ENCODE measurements at places on chromosomes 5 and 9.

DNA sequence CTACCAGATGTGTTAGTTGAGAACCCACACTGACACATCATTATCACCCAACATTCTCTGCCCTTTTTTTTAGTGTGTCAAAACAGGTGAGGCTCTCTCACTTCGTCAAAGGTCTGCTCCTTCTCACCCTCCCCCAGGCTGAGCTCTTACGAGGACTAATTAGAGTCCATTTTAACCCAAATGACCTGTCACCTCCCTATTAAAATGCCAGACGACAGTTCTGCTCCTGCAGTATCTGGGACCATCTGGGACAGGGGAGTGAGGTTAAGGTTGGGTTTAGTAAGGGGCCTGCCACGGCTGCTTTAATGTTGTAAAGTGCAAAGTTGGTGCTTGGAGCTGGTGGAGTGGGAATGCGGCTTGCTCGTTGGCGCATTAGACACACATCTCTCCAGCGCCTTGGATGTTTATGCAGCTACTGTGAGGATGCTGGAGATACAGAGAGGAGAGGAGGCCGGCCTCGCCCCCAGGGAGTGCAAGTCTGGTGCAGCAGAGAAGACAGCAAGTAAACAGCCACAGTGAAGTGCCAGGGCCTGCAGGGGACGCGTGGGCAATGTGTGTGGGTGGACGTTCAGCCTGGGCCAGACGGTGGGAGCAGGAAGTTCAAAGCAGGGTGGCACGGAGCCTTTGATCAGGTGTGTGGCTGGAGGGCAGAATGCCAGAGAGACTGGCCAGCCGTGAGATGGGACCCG lies 96.2 kb downstream of the C9orf50 start:
- no peak for DNase-seq

GRCh38 chr9:4555236-4555635 lies 65.0 kb downstream of the SLC1A1 start:
- no peak for DNase-seq

GRCh38 chr5:154977409-154977808 lies 36.1 kb upstream of the KIF4B start:
- no peak for DNase-seq

DNA sequence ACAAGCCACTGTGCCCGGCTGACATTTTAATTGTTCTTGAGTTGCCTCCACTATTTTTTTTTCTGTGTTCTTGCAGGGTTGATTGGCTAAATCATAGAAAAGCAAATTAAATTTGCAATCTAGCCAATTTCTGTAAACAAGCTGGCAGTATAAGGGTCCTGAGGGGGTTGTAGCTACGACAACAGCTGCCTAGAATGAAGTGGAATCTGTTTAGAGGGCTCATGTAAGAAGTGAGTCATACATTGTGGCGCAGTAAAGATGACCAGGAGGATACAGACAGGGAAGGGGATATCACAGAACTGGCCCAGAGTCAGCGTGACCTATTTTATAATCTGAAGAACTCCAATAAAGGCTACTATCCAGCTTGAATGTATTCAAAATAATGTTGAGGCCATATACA lies 82.2 kb upstream of the TLE1 start:
- no peak for DNase-seq

DNA sequence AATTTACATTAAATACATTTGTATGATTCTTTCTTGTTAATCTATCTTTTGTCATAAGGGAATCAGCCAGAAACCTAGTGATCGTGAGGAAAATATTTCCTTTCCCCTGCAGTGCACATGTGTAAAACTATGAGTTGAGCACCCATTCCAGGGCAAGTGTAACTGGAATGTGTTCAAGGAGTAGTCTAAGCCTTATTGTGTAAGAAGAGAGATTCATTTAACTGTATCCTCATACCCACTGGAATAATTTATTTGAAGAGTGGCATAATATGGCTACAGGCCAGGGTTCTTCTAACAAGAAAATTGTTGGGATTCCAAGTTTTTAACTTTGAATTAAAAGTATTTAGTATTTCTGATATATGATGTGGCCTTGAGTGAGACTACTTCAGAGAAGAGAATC lies 1692.7 kb downstream of the EFNA5 start:
- no peak for DNase-seq

DNA sequence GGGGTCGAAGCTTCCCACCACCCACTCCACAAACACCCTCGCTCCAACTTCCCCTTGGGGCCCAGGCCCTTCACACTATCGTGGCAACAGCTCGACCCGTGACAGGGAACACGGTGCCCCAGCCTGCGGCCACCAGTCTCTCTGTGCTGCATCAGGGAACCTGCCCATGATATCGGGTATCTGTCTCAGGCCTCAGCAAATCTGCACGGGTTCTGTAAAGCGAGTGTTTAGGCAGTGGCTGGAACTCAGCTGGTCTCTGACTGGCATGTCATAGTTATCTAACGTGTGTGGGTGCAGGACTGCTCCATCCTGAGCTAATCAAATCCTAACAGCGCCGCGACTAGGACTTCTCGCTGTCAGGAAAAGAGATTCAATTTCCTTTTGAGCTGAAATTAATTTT lies 42.9 kb downstream of the DBH start:
- no peak for DNase-seq

DNA sequence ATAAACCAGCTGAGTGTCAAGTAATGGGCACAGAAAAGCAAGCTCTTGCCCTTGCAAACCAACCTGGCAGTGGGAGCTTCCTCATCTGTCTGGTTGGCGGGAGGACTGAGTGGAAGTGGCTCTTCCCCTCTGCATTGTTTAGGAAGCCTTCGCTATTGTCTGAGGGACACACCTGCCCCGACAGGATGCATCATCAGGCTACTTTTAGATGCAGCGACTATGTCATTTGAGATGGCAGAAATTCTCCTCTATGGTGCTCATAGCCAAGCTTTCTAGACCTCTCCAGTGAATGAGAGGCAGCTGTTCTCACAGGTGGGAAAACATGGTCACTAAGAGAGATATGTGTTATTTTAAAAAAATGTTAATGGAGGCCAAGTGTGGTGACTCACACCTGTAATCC lies 104.0 kb downstream of the DOCK8 start:
- no peak for DNase-seq

DNA sequence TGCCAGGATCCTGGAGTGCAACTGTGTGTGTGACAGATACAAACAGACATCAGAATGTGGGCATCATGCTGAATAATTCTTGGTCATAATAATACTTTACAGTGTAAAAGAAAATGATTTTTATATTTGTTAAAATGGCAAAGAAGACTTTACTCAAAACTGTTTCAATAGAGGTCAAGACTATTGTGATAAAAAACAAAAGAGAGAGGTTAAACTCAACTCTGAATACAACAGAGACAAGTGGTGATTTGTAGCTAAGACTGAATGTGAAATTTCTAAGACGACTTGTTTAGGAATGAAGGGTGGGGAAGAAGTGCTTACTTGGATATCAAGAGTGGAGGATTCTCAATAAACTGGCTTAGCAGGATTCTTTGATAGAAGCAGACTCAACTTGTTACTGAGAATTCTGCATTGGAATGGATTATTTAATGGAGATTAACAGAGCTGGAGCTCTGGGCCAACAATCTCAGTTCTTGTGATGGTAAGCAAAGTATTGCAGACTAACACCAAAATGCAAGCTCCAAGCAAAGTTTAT lies 457.4 kb upstream of the CDH18 start:
- DNase-seq = no peak

DNA sequence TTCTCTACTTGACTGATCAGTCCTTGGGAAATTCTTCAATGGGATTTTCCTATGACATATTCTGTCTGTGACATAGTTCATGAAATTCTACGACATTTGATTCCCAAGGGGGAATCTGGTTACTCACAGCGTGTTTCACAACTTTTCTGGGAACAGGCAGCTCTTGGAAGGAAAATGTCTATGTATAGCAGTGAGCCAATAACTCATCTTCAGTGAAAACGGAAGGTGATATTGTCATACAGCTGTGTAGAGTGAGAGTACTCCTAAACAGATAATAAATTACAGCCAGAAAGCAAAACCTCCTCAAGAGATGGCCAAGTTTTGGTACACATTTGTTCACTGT lies 91.4 kb downstream of the C9orf152 start:
- no peak for DNase-seq

GRCh38 chr9:92663951-92664350 lies 6.0 kb downstream of the IPPK start:
- DNase-seq = no peak

GRCh38 chr5:109476292-109476691 lies 66.5 kb upstream of the PJA2 start:
- DNase-seq = no peak

All from B cell (primary cell).